GM04504 (cell line): ENCODE measurements at places on chromosomes 11 and 22.
A peak's percentile ranks its signal among the peaks of the same experiment; 100 is the strongest.

- DNase-seq: no peak
Observed at GRCh38 chr11:60950024-60950423, 2.0 kb downstream of the SLC15A3 start.

- DNase-seq: no peak
Observed at GRCh38 chr11:60282286-60282685, 1.8 kb downstream of the MS4A4A start.

DNA sequence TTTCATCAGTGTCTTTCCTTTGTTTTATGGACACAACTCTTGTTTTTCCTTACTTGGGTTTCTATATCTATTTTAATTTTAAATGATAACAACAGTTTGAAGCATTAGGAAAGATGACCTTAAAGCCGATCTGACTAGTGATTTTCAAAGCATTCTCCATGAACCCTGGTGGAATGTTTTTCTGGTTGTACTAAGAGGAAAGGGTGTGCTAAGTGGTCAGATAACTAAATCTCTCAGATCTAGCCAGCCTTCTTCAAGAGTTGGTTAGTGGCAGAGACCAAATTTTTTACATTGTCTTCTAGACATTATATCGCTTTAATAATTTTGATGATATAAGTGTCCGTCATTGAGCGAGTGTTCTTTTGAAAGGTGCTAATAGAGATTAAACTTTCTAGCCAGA lies 134.4 kb downstream of the METTL15 start:
- no peak for DNase-seq

- no peak for DNase-seq
Observed at GRCh38 chr22:38984224-38984623, 2.1 kb downstream of the APOBEC3B start.

GRCh38 chr22:47390026-47390970 lies 627.8 kb downstream of the TBC1D22A start:
- no peak for DNase-seq

DNA sequence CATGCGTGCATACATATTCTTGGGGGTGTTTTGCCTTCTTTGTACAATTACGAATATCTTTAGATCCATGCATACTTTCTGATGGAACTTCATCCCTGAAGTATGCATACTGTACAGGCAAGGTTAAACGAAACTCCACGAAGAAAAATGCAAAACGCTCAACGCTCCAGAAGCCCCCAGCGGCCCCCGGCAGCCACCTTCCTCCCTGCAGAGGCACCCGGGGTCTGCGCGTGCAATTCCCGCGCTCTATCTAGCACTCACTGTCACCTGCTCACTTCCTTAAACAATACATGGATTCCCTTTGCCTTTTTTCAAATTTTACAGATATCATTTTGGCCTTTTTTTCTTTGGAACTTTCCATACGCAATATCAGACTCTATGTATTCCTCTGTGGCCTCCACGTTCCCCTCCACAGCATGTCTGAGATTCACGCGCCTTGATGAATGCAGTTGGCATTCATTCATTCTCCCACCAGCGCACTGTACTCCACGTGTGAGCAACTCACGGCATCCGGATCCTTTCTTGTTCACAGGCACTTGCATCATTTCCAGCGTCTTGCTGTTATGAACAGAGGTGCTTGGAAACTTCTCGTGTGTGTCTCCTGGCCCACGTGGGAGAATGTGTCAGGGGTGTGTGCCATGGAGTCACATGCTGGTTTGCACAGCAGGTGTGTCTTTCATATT lies 214.3 kb downstream of the CTTN start:
- no peak for DNase-seq

- no peak for DNase-seq
Observed at GRCh38 chr22:31184015-31184414, 24.0 kb downstream of the RNF185 start.

GRCh38 chr11:1440066-1440465 lies 46.5 kb downstream of the MOB2 start:
- DNase-seq: no peak

DNA sequence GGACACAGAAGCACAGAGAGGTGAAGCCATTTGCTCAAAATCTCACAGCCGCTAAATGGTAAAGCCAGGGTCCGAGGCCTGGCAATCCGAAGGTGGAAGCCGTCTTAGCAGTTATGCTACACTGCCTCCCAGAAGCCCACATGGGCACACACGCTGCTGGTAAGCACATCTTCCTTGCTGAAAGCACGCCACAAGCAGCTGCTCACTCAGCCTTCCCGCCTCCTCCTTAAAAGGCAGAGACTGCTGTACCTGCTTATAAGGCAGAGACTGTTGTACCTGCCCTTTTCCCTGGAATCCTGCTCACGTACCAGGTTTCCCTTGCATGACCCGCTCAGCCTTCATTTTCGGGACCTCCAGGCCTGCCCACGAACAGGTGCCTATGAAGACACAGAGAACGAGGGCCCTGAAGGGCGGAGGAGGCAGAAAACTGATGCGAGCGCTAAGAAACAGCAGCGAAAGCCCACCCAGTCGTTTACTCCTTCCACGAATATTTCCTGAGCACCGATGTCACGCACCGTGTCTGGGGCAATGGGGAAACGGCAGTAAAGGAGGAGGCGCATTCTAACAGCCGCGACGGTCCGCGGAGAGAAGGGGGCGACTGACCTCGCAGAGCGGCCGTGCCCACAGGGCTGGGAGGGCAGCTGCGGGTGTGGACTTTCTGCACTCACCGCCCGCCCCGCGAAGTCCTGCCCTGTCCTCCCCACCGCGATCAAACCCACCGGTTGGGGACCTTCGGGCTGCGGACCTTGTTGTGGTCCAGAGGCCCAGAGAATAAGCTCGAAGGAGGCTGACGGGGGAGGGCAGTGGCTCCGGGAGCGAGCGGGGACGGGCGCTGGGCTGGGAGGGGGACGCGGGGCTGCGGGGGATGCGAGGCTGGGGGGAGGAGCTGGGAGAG lies 13.0 kb downstream of the SPATA19 start:
- no peak for DNase-seq

- no peak for DNase-seq
Observed at GRCh38 chr22:27135031-27135981, 477.9 kb downstream of the MIAT start.

GRCh38 chr11:123072332-123072761 lies 10.4 kb upstream of the HSPA8 start:
- DNase-seq: no peak

GRCh38 chr11:2797121-2797711 lies 88.4 kb downstream of the CDKN1C start:
- no peak for DNase-seq

DNA sequence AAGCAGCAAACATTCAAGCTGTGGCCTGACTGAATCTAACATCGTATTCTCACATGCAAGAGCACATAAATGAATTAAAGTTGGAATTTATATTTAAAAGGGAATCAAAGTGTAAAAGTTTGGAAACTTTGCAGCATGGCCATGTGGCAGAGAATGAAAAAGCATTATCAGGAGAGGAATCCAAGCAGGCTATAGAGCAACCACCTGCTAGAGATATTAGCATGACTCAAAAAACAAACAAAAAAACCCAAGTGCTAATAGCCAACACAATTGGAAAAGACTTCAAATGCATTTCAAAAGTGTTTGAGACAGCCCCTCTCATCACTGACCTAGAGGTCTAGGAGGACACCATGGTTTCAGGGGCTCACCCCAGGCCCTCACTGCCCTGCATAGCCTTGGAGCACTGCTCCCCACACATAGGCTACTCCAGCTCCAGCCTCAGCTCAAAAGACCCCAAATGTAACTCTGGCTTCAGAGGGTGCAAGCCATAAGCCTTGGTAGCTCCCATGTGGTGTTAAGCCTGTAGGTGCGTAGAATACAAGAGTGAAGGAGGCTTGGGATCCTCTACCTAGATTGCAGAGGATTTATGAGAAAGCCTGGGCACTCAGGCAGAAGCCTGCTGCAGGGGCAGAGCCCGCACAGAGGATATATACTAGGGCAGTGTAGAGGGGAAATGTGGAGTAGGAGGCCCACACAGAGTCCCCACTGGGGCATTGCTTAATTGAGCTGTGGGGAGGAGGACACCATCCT lies 1.7 kb upstream of the KRTAP5-7 start:
- DNase-seq: no peak

GRCh38 chr11:118524757-118525470 lies 2.4 kb upstream of the TTC36 start:
- no peak for DNase-seq

GRCh38 chr22:47558828-47559700 lies 796.6 kb downstream of the TBC1D22A start:
- DNase-seq: no peak

GRCh38 chr11:103959279-103959942 lies 77.0 kb upstream of the DDI1 start:
- peak; percentile 20 for DNase-seq

- DNase-seq: no peak
Observed at GRCh38 chr11:86617502-86617901, 54.9 kb downstream of the ME3 start.

DNA sequence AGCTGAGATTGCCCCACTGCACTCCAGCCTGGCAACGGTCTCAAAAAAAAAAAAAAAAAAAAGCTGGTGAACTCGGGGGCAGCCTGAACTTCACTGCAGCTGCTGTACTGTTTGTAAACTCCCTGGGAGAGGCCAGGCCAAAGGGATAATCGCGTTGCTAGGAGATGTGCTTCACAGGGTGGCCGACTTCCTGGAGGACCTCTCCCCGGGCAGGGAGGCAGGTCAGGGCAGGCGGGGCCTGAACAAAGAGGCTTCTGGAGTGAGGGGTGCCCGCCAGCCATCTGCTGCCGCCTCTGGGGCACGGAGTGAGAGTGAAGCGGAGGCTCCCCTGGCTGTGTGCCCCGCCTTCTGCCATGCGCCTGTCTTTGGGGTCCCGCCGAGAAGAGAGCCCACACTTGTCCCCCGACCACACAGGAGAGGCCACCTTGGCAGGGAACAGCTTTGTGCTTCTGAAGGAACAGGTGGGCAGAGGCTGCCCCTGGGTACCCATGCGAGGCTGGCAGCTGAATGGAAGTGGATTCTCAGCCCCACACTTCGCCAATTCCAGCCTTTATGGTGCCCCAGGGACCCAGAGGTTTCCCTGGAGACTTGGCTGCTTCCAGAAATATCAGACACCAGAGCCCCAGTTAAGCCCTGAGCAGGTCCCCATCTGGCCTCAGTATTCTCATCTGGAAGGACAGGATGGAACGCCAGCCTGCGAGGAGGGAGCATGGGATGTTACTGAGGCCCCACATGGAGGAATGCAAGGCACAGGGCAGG lies 29.6 kb downstream of the TMEM184B start:
- no peak for DNase-seq

- no peak for DNase-seq
Observed at GRCh38 chr22:20024225-20024624, 3.3 kb downstream of the TANGO2 start.

GRCh38 chr22:42752230-42752746 lies 31.6 kb upstream of the A4GALT start:
- DNase-seq: no peak

DNA sequence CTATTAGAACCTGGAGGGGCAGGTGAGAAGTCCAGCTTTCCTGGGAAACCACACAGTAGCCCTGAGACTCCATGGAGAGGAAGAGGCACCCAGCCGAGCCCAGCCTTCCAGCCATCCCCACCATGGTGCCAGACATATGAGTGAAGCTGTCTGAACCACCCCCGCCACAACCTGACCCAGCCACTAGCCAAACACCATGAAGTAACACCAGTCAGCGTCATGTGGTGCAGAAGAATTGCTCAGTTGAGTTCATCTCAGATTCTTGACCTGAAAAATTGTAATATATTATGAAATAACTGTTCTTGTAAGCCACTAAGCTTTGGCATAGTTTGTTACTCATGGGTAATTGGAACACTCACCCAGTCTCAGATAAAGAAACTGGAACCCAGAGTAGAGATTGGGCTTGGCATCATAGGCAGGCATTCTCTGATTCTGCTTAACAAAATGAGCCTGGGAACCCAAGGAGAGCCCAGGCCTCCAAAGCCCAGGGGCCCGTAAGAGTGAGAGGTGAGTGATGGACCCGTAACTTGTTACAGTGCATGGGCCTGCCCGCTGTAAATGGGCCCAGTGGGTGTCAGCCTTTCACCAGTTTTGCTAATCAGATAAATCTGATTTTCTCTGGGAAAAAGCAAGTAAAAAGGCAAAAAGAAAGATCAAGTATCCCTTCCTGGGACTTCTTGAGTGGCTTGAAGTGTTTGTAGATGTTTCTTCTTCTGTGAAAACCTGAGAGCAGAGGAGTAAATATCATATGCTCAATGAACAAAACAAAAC lies 305.5 kb downstream of the DDX10 start:
- no peak for DNase-seq

DNA sequence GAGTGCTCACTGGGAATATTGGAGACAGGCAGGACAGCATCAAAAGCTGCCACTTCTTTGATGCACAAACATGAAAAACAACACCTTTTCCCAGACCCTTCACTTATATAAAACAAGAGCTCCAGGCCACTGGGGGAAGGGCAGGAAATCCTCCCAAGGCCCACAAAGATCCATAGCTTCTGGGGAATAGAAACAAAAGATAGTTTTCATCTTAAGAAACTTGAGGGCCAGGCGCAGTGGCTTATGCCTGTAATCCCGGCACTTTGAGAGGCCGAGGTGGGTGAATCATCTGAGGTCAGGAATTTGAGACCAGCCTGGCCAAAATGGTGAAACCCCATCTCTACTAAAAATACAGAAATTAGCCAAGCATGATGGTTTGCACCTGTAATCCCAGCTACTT lies 15.3 kb downstream of the RTL6 start:
- DNase-seq: no peak

DNA sequence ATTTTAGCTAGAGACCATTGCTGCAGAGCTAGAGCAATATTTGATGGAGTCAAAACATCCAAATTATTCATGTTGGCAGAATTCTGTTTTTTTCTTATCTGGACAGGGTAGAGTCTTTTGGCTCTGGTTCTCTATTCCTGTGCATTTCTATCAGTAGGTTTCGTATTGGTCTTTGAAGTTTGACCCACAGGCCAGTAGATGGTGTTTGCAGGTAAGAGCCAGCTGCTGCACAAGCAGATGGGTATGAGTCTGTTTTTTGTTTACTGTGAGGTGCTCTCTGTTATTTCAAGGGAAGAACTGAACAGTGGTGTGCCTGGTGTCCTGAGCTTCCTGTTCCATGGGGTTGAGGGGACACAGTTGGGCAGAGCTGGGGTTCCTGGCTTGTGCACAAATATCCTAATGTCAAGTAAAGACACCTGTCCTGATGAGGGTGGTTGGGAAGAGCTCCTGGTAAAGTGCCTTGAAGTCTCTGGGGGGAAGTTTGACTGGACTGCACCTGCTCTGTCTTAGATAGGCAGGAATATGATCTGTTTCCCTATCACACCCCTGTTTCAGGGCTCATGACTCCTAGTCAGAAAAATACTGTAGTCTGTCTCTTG lies 34.0 kb upstream of the SLC22A25 start:
- no peak for DNase-seq

DNA sequence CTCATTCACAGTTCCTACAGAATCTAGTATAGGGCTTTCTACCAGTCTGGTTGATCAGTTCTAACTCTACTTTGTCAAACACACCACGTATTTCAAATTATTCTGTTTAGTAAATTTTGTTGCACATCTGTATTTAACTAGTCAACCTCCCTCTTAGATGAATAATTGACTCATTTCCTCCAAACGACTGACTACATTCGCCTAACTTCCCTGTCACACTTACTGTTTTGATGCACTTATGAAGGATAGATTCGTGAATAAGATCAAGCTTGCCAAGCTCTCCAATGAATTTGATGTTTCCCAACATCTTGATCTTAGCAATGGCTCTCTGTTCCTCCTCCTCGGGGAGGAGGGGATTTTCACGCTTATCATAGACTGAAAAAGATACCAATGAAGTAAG lies 5.0 kb downstream of the EIF4G2 start:
- DNase-seq: no peak

GRCh38 chr11:61647529-61647928 lies 32.7 kb upstream of the DAGLA start:
- no peak for DNase-seq
